ENCODE measurements at places on chromosomes 3 and 15.

DNA sequence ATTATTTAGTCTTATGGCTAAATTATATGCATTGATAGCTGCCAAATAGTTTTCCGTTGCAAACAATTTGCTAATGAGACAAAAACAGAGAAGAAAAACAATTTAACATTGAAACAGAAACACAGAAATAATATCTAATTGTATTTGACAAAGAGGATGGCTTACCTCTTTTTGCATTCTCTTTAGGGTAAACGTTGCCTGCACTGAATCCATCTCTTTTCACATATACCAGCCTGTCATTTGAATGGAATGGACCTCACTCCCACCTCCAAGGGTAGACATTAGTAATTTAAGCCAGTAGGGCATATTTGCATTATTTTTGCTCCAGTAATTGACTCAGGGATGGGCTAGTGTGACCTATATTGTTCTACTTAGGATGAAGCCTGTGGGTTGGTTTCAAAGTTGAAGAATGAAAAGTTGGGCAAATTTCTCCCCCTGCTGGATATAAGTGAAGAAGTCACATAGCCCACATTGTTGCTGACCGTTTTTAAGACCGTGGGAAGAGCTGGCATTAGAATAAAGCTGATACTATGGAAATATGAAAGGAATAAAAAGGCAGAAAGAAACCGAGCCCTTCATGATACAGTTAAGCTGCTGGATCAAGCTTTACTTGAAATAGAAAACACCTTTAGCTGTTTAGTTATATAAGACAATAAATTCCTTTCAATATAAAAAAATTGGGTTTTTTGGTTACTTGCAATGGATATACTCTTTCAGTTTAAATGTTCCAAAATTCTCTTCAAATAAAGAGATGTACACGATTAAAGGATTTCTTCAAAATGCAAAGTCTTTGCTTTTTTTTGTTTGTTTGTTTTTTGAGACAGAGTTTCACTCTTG, 26.9 kb downstream of the PIERCE2 start:
- peak; percentile 42 for DNase-seq

DNA sequence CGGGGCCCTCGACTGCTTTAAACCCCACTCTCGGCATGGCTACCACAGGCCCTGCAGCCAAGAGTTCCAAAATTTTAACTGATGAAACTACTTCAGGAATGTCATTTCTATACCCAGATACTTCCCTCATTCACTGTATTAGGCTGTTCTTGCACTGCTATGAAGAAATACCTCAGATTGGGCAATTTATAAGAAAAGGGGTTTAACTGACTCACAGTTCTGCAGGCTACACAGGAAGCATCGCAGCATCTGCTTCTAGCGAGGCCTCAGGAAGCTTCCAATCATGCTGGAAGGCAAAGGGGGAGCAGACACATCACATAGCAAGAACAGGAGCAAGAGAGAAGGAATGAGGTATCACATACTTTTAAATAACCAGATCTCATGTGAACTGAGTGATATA, 21.6 kb upstream of the ALCAM start:
- no peak for DNase-seq

DNA sequence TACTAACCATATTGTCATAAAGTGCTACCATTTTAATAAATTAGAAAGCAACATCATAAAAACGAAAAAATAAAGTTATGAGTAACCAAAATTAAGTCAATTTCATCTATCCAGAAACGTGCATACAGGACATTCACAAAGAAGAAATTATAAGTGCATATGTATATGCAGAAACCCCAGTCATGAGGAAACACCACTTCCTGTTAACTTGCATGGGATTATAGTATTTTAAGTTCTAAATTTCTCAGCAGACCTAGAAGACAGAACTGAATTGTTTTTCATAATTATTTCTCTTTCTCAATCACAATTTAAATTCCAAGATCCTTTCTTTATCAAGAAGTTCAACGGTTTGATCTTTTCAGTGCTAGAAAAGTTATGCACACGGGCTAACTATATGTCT, 1.4 kb upstream of the KBTBD8 start:
- no peak for DNase-seq

DNA sequence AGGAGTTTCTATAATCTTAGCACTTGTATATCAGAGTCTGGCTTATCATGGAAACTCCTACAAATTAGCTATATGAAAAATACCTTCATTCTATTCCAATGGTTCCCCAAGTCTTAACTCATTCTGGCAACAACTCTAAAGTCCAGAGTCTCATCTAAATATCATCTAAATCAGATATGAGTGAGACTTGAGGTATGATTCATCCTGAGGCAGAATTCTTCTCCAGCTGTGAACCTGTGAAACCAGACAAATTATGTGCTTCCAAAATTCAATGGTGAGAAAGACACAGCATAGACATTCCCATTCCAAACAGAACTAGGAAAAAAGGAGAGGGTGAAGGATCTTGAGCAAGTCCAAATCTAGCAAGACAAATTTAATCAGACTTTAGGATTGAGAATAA, 138.8 kb downstream of the THRB start:
- no peak for DNase-seq
